ENCODE measurements at places on chromosomes 1 and 21. TPM values are rescaled to one million over a fixed set of nuclear protein-coding genes. Genes with fewer than 3 reads are reported as not detected.
A peak's percentile ranks its signal among the peaks of the same experiment; 100 is the strongest.

DNA sequence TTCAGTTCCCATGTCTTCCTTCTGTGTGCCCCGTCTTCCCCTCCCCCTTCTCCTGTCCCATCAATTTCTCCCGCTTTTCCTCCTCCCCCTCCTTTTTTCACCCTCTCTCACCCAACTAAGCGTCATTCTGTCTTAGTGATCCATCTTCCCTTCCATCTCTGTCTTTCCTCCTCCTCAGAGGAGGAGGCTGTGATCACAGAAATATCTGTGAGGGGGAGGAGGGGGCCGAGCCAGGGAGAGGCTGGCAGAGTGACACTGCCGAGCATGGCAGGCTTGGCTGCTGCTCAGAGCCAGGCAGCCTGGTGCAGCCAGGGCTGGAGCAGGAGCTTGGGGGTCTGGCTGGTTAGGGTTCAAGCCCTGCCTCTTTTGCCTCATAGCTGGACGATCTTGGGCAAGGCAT is 7.6 kb downstream of the HTR6 start:
- no peak for DNase-seq

DNA sequence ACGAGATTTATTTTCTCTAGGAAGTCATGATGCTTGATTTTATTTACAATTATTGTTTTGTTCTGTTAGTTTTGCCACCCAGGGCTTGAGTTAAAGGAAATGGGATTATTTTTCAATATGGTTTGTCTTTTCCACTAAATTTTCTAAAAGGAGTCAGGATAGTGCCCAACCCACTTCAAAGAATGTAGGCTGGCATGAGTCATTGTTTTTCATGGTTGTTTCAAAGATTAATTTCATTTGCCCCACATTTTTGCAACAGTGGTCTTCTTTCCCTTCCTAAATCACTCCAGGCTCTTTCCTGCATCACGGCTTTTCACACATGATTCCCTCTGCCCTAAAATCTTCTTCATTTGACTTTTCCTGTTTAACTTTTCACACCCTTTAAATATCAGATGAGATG is 2.5 kb downstream of the SLAMF6 start:
- DNase-seq = no peak

- DNase-seq = peak; percentile 16
Observed at GRCh38 chr1:22038036-22038435, 14.5 kb upstream of the CDC42 start.

- DNase-seq = no peak
Observed at GRCh38 chr1:9942399-9942938, 722 bp downstream of the LZIC start.

GRCh38 chr1:19469004-19469403 is 16.3 kb downstream of the CAPZB start:
- DNase-seq = no peak

DNA sequence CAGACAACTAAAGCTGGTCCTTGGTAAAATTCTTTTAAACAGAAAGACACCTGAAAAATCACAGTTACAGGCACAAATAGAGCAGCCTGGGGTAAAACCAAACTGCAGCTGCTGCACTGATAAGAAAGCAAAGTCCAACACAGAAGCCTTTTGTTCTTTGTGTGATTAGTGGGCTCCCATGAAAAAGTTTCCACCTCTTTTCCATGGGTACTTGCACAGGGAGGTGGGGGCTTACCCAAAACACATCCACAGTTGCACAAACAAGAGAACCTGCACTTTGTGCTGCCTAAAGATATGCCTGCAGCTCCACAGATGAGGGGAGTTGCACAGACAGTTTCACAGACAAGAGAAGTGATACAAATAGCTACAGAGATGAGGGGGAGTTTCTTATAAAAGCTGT is 106.7 kb upstream of the SLC5A9 start:
- DNase-seq = no peak

- DNase-seq = no peak
Observed at GRCh38 chr1:205449254-205449749, 6.5 kb downstream of the BLACAT1 start.

GRCh38 chr1:41590331-41590730 is 105.8 kb upstream of the EDN2 start:
- DNase-seq = no peak

DNA sequence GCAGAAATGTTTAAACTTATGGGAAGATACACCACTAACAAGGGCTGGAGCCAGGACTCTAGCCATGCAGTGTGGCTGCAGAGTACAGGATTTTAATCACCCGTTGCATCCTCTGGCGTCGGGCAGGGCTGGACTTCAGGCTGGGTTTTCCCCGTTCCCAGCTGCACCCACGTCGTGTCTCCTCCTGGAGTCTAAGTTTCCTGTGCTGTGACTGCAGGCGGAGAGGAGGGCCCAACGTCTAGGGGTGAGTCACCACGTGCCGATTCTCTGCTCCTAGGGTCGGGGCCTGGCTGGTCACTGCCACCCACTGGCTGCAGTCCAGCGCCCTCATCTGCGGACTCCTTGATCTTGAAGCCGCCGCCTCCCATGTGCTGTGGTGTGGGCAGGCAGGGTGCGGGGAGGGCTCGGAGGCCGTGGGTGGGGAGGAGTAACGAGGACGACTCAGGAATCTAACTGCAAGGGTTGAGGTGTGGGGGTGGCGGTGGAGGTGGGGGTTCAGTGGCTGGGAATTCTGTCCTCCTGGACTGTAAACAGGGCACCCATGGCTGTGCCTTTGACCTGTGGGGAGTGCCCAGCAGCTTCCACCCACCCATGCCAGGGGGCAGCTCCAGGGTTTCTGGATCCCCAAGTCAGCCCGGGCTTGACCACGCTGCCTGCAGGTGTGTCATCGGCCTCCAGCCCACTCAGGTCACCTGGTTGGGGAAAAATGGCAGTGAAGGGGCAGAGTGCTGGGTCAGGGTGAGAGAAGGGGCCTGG is 77.8 kb downstream of the ALPL start:
- DNase-seq = peak; percentile 60

- DNase-seq = no peak
Observed at GRCh38 chr1:9883585-9884449, 26.3 kb downstream of the CTNNBIP1 start.

DNA sequence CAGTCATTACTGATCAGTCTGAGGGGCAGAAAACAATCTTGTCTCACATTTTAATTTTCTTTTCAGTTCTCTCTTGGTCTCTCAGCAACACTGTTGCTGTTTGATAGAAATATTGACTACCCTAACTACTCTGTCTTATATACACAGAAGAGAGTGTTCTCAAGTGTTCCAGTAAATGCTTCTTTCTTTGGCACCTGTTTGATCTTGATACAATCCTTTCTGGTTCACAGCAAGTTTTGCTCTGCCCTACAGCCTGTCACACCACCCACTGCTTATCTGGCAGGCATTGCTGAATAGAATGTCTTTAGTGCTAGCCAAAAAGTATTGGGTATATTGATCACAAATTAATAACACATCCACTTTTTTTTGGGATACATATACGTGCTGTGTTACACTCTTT is 75.7 kb upstream of the WLS start:
- no peak for DNase-seq

DNA sequence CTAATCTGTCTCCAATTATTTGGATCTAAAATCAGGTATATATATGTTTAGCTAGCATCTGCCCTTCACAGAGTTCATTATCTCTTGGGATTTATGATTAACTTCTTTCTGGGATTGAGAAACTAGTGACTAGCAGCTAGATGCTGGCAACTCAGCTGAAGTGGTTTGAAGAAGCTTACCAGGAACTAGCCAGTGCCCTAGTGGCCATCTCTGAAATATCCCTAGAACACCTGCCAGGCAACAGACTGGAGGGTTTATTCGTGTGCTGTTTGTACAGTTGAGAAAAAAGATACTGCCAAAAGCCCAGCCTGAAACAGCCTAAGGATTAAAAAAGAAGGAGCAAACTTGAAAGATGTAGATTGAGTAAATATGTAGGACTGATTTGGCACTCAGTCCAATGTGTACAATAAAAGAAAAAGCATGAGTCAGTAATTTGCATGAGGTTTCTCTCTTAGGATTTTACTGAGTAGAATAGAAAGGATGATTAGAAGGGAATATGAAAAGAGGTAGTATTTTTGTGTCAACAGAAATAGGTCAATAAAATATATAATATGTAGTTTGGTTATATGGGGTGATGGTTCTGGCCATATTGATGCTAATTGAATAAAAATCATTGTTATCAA is 1144.6 kb upstream of the ADGRL2 start:
- no peak for DNase-seq

- no peak for DNase-seq
Observed at GRCh38 chr1:232983817-232984567, 33.6 kb downstream of the NTPCR start.

DNA sequence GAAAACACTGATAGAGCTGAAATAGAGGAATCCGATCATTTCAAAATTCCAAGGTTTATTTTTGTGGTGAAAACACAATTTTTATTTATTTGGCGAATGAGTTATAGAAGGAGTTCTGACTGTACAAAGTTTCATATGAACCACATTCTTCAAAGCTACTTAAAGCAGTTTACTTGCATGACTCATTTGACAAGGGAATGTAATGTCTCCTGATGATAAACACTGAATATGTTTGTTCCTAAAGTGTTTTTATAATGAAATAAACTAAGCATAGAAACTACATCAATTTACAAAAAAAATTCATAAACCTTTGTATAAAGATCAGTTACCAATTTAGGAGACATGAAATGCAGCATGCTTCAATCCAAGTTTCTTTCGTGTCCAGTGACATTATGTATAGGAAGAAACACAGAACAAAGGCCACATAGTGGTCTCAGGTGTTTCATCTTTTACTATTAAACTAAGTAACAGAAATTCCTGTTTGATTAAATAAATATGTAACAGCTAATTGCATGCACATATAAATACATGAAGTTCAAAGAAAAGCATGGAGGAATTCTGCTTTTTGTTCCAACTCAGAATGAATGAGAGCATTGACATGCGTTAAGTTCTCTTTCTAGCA is 2.5 kb downstream of the PRKACB start:
- no peak for DNase-seq

- no peak for DNase-seq
Observed at GRCh38 chr1:215636258-215636965, 69.3 kb downstream of the KCTD3 start.

DNA sequence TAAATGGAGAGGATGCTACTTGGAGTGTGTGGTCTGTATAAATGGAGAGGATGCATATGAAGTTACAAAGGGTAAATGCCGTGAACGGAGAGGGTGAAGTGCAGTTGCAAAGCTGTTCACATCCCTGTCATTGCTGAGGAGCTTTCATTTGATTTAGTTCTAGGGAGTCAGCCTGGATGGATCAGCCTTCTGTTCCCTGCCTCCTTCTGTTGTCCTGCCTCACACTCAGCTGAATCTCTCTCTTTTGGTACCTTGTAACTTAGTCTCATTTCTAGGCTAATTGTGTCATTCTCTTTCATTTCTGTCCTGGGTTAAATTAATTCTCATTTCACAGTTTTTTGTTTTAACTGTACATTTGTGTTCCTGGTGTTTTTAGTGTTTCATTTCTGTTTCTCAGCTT is 133.2 kb upstream of the COL6A1 start:
- DNase-seq = no peak

- DNase-seq = no peak
Observed at GRCh38 chr1:89274411-89274857, 1.8 kb upstream of the GBP5 start.

DNA sequence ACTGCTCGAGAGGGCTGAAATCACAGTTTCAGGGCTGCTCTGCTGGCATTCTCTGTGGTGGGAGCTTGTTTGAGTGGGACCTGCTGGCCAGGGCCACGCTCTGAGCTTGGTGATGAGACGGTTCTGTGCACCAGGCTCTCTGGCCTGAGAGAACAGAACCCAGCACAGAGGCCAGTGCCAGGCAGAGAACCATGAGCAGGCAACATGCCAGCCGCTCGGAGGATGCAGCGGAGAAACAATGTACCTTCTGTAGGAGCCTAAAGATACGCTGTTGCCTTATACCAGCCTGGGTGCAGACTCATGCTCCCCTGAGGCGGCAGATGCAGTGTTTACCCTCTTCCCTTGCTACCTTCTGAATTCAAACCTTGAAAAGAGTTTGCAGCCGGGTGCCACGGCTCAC is 10.0 kb downstream of the C2CD2 start:
- DNase-seq = no peak

Gene TNNI3K
- total RNA-seq = 80.9 TPM

Gene ATAD3C
- total RNA-seq = 0.26 TPM

Gene KIF26B
- 8.8 TPM for total RNA-seq

Gene RBP7
- total RNA-seq = 28.5 TPM

Gene MMEL1
- not detected for total RNA-seq

Gene CAPN9
- 0.25 TPM for total RNA-seq

Gene TNFRSF1B
- 8.0 TPM for total RNA-seq

Gene NBPF20
- total RNA-seq = 1.2 TPM

Gene CCDC181
- 1.2 TPM for total RNA-seq

Gene LYPLA2
- total RNA-seq = 29.9 TPM
